ENCODE measurements at places on chromosomes 1 and 21.

GRCh38 chr1:214008347-214008746 is 20.6 kb downstream of the PROX1 start:
- no peak for DNase-seq

GRCh38 chr1:9420835-9421532 is 118.3 kb upstream of the SLC25A33 start:
- no peak for DNase-seq

GRCh38 chr1:227726924-227727599 is 8.0 kb downstream of the JMJD4 start:
- no peak for DNase-seq

DNA sequence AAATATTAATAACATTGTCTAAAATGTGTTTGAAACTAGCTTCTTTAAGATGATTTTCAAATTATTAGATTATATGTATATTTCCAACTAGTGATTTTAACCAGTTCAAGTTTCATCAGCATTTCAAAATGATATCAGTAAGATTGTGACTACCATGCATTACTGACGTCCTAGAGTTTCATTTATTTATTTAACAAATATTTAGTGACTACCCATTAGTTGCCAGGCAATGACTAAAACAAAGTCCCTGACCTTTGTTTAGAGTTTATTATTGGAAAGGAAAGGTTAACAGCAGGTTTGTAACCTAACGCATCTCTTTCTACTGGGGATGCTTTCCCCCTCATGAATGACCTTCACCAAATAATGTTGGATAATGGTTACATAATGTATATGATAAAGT is 7.6 kb upstream of the C4BPB start:
- DNase-seq, result no peak

DNA sequence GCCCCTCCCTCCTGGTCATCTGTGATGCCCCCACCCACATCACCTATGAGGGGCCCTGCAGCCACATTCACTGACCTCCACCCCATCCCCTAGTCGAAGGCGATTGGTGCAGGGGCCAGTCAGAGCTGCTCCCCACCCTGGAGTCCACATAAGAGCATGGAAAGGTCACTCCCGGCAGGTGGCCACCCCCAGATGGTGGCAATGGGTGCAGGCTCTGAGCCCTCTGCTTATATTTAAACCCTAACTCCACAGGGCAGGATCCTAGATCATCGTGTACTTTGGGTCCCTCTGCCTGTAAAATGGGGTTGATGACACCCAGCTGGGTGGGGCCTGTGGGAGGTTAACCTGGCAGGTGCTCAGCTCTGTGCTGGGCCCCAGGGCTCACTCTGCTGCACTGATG is 186.8 kb upstream of the C1orf174 start:
- no peak for DNase-seq

DNA sequence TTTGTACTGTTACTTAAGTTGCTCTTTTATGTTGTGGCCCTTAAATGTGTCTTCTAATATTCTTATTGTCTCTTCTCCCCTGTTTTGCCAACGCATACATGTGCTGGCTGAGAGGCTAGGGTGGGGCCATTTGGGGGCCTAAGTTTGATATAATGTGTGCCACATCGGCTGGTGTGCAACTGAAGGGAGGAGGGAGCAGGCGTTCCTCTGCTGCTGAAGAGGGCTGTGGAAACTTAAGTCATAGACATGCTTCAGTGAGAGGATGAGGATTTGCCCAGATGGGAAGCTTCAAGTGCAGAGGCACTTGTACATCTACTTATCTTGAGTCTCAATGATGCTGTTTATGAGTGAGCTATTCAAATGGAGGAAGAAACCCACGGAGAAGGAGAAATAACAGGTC is 630.6 kb downstream of the LMO4 start:
- no peak for DNase-seq

GRCh38 chr21:31213787-31214186 is 130.3 kb downstream of the TIAM1 start:
- DNase-seq, result no peak

GRCh38 chr21:35268817-35269216 is 219.7 kb upstream of the RUNX1 start:
- DNase-seq, result no peak

DNA sequence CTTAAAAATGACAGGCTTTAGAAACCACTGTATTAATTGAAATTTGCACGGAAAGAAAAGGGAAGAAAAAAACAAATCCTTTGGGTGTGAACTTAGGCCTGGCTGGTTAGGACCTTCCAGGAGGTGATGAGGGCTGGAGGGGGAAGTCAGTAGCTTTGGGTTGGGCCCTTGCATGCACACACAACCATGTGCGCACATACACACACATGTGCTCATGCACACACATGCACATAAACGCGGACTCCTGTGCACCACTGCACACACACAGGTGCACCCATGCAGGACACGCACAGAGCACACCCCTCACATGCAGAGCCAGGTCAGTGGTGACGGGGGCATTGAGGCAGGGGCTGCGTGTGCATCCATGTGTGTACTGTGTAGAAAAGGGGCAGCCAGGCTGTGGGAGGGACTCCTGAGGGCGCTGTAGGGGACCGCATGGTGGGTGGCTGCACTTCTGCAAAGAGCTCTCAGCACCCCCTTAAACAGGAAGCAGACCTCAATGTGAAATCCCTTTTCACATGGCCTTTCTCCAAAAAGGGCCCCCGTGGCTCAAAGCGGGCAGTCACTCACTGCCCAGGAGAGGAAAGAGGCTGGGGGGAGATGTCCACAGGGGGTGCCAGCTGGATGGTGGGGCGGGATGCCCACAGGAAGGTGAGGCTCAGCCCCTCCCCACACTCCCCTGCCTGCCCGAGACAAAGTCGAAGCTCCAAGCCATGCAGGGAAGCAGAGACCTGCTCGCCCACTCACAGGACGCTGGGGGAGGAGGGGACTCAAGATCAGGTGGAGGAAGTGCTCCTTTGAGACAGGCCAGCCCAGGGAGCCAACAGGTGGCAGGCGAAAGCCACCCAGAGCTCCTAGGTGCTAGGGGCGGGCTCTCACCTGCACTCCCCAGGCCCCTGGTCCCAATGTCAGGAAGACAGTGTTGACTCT is 95.2 kb downstream of the ITPKB start:
- peak; percentile 39 for DNase-seq

GRCh38 chr1:206068314-206068713 is 15.3 kb downstream of the RHEX start:
- no peak for DNase-seq

GRCh38 chr21:42563261-42563660 is 49.6 kb downstream of the SLC37A1 start:
- DNase-seq, result peak; percentile 57

DNA sequence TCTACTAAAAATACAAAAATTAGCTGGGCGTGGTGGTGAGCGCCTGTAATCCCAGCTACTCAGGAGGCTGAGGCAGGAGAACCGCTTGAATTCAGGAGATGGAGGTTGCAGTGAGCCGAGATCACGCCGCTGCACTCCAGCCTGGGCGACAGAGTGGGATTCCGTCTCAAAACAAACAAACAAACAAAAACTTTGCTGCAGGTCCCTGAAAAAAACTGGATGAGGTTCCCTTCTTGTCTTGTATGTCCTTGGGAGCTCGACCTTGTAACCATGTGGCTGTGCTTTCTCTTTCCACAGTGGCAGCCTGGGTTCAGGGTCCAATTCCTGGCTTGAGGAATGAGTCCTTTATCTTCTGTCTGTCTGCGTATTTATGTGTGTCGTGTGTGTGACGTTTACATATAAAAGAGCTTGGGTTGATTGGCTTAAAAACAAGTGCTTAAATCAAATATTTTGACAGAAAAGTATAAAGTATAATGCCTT is 18.0 kb upstream of the COX20 start:
- no peak for DNase-seq

DNA sequence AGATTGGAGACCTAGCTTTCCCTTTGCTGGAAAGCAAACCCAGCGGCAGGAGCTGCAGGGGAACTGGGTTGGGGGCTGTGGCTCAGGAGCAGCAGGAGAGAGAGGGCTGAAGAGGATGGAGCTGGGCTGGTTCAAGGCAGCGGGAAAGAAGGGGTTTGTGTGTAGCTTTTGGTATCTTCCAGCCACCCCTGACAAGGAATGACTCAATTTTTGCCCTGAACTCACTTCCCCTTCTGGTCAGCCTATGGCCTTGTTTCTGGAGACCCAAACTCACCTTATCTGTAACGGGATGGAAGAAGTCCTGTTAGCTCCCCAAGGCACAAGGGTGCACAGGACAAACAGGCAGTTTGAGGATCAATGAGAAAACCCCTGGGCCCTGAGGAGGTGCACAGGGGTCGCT is 13.1 kb downstream of the C1orf115 start:
- DNase-seq, result no peak

DNA sequence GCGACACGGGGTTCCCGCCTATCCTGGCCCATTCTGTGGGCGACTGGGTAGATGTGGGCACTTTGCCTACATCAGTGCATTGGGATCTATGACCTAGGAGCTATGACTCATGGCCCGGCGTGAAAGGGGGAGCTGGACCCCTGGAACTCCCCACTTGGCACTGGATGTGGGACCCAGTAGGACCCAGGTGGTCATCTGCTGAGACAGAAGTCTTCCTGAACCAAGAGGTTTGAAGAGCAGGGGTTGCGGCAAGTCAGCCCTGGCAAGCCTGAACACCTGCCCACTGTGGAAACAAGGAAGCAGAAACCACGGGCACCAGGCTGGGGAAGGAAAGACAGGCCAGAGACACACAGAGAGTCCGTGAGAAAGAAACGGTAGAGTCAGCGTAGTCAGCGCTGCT is 656.7 kb downstream of the AJAP1 start:
- DNase-seq, result no peak
